ENCODE measurements at places on chromosomes 11 and 22.

DNA sequence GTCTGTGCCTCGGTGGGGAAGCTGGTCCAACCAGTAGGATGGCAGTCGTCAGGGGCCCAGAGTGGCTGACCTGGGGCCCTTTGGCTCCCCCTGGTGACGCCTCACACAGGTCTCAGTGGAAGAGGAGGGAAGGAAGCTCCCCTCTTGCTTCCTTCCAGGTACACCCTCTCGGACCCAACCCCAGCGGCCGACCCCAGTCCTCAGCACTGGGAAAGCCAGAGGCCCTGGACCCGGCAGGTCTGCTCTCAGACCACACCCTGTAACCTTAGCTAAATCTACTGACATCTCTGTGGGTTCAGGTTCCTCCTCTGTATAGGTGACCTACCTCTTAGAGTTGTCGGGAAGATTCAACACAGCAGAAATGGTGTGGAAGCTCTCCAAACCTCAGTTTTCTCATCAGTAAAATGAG lies 3.4 kb upstream of the SCUBE1 start:
- DNase-seq: peak; percentile 35

GRCh38 chr11:65501472-65502273 lies 2.8 kb downstream of the MALAT1 start:
- DNase-seq: no peak

GRCh38 chr22:36340621-36341020 lies 47.1 kb downstream of the MYH9 start:
- no peak for DNase-seq

- DNase-seq: no peak
These were observed 40.8 kb upstream of the PAMR1 start for GRCh38 chr11:35566181-35566580.

DNA sequence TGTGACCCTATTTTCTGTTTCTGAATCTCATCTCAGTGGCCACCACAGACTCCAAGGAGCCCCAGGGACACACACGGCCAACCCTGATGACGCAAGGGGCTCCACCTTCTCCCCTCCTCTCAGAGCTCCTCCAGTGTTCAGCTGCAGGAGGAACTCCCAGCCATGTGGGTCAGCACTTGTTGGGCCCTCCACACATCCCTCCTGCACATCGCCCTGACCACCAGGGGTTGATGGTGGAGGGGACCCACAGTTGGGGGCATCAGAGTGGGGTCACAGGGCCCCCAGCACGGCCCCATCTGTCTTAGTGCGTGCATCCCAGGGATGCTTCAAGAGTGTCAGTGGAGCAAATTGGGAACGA lies 499.6 kb downstream of the BRD1 start:
- no peak for DNase-seq

DNA sequence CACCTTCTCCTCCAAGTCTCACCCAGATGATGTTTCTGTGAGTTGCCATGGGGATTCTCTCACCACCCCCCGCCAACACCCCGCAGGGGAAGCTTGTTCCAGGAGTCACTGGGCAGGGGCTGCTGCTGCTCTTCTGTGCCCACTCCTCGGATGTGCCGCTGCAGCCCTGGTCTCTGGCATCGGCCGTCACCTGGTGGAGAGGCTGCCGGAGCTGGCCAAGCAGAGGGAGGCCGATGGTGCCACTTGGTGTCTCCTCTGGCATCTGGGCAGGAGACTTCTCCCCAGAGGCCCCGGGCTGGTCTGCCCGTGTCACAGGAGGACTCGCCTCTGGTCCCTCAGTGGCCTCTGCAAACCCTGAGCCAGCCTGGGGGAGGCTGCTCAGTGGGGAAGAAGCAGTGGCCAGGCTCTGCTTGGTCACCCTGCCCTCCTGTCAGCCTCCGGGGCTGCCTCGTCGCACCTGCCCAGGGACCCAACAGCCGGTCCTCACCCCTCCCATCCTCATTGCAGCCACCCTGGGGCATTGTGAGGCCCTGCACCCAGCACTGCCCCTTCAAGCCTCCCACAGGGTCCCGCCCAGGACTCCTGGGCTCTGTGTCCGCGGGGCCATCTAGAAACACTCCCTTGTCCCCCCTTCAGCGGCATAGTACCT lies 424 bp upstream of the ADORA2A start:
- no peak for DNase-seq

DNA sequence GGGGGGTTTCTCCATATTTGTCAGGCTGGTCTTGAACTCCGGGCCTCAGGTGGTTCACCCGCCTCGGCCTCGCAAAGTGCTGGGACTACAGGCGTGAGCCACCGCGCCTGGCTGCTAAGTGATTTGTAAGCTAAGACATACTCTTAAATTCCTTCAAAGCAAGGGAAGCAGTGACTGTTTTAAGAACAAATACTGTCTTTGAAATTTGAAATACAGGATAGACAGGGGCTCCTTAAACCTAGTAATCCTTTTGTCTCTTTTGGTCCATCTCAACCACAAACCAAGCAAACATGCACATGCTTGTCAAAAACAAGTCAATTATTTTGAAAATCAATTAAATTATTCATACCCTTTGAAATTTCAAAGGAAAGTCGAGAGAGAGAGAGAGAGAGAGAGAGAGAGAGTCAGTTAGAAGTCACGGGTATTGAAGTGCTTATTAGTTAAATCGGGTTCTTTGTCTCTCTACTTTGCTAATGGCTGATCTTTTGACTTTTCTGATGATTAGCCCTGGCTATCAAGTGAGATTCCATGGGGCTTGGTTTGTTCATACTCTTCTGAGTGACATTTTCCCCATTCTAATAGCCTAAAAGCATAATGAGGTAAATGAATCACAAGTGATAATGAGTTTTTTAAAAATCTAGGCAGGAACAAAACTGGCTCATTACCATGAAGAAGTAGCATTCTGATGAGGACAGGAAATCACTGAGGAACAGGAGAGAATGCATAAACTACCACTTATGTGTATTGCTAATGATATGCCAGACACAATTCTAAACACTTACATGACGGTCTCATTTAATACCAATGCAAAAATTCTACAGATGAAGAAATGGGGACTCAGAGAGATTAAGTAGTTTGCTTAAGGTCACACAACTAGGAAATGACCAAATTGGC lies 48.0 kb downstream of the MCHR1 start:
- DNase-seq: no peak

DNA sequence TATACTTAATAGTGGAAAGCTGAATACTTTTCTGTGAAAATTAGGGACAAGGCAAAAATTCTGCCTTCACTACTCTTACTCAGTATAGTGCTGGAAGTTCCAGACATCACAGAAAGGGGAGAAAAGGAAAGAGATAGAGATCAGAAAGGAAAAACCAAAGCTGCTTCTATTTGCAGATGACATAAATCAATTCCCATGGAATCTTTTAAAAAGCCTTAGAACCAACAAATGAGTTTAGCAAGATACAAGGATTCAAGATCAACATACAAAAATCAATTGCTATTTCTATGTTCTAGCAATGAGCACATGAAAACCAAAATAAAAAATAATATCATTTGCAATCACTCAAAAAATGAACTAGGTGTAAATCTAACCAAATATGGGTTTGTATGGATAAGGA lies 16.2 kb upstream of the CLDN5 start:
- DNase-seq: no peak

DNA sequence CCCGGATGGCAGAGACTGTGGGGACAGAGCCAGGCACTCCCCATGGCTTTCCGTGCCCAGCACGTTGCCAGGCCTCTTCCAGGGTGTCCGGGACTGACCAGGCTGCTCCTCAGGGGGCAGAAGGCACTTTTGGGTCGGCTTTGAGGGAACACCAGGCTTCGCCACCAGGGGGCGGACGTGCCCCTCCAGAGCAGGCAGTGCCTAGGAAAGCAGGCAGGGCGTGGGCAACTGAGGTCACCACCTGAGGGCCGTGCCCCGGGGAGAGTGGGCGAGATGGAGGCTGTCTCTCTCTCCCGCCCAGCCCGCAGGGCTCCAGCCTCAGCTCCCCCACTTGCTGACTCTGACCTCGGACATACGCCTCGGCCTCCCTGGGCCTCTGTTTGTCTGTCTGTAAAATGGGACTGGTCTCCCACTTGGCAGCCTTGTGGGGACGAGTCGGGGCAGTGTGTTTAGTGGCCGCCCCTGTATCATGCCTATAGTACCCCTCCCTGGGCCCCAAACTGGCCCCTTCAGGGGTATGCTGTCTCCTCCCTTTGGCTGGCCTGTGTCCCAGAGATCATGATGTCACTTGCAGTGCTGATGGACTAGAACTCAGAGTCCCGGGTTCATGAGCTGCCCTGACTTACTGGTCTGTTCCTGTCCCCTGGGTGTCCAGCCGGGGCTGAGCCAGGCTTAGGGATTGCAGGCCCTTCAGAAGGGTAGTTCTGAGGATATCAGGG lies 4.4 kb upstream of the PRR5 start:
- DNase-seq: peak; percentile 85

- DNase-seq: no peak
These were observed 26.8 kb upstream of the WT1 start for GRCh38 chr11:32462011-32462690.

DNA sequence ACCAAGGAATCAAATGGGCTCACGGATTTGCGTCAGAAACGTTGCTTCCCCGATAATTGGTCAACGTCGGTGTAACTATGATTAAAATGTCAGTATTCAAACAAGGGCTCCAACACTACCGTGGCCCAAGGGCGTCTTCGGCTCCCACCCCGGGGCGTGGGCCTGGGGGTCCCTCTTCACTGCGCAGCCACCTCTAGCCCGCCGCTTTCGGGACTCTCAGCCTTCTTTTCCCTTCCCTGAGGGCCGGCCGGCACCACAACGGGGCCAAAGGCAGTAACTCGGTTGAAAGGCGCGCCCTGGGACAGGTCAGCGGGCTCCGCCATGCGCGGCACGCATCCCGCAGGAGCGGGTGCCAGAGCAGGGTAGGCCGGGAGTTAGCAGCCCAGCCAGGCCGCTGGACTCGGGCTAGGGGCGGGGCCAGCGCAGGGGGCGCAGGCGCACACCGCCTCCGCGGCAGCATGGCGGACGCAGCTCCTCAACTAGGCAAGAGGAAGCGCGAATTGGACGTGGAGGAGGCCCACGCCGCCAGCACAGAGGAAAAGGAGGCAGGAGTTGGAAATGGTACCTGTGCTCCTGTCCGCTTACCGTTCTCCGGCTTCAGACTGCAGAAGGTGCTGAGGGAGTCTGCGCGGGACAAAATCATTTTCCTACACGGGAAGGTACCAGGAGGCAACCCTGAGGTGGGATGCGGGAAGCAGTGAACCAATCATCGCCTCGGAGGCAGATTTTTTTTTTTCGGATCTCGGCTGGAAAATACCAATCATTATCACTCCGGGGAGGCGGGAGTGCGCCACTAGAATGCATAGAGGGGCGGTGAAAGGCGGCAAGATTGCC lies at the start of gene DCPS:
Gene DCPS (plus strand): TSS at position 438 of the 834 bp plus-strand sequence. CDS start 21 bp downstream, at position 459.
- peak; percentile 84 for DNase-seq

All from stimulated activated CD4-positive, alpha-beta T cell treated with anti-CD3 and anti-CD28 coated beads, TNF-alpha, amount 100 ng/mL, for 48 hours (primary cell).